ENCODE measurements at places on chromosomes 5 and 9.
A peak's percentile ranks its signal among the peaks of the same experiment; 100 is the strongest.

DNA sequence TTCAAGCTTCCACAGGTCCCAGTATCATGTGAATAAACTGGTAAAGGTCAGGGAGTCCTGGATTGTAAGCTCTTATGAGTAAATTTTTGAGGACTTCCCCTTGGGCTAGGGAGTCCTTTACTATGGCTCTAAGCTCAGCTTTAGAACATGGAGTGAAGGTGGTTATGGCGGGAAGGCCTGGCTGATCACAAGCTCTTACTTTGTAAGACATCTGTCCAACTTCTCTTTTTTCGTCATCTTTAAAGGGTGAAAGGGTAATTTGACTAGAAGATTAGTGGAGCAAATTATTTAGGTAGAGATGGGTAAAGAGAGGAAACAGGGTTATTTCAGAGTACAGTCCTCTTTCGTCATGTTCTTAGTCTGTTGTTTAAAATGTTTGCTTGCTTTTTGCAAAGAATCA is 155.4 kb downstream of the AOPEP start:
- peak; percentile 28 for DNase-seq

DNA sequence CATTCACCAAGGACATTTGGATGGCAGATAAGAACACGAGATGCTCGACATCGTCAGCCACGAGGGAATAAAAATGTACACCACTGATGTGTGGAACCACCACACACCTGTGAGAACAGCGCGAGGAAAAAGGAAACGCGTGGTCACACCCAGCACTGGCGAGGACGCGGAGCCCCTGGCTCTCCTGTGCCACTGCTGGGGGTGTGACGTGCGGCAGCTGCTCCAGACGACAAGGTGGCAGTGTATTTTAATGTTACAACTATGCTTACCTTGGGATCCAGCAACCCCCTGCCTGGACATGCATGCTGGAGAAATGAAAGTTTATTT is 13.6 kb upstream of the CEP72 start:
- no peak for DNase-seq

DNA sequence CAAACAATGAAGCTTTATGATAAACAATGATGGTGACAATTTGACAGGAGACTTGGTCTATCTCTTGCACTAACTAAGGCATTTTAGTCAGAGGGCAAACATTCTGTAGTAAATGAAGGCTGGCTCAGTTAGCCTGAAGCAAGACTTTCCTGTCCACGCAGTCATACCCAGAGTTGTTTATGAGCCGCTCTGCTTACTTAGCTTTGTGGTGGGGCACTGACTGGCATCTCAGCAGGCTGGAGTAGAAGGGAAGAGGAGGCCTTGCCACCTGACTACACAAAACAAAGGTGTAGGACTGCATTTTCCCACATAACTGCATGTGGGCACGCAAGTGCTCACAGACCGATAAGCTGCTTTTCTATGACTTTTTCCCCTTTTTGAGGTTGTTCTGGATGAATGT is 133.7 kb upstream of the EPB41L4A start:
- no peak for DNase-seq

DNA sequence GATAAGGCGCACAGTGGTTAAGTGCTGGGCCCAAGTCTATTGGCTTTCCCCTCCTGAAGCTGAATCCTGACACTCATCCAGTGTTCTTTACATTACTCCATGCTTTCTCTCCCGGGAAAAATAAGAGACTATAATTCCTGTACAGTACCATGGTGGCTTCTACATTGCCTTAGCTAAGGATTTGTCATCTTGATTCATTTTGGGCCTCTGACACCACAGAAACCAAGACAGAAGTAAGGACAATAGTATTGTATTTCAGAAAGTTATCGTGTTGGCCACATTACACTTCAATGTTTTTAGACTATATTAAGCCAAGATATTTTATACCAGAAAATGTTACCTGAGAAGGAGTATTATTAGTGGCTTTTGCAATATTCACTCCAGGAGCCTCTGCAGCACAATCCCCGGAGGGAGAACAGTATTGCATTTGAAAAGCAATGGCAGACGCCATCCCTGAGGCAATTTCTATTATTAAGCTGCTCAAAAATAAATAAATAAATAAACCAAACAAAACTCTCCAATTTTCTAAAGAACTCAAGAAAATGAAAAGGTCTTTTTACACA is 267.9 kb downstream of the ENC1 start:
- DNase-seq: no peak

- DNase-seq: peak; percentile 80
These were observed 24.1 kb downstream of the CDK5RAP2 start for GRCh38 chr9:120555839-120556238.

GRCh38 chr5:79287907-79288306 is 52.0 kb downstream of the JMY start:
- DNase-seq: no peak

GRCh38 chr9:133991214-133991921 is 756 bp downstream of the VAV2 start:
- DNase-seq: no peak

DNA sequence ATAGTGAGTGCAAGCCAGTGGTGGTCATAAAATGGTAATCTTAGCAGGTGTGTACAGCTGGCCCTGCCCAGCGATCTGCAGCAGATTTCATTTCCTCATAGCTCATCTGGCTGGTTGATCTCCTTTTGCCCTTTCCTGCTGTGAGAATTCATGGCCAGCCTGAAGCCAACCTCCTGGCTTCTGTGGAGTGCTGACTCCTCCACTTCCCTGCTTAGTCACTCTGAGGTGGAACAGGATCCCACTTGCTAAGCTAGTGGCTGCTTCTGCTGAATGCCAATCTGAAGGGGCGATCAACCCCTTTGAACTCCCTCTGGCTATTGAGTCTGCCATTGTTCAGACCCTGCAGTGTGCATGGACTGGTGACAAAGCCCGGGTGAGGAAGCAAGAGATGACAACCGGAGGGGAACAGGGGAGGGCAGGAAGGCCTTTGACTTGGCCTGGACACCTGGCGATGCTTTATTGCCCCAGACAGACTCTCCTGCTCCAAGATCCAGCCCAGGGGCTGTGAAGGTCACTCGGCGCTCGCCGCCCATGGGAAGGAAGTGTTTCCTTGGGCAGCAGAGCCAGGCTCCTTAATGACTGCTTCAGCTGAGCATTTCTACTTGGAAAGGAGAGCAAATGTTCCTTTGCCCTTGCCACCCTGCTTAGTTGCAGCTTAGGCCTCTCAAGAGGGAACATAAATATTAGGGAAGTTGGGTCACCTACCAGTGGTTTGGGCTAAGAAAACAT is 341.1 kb downstream of the ZSWIM6 start:
- no peak for DNase-seq

DNA sequence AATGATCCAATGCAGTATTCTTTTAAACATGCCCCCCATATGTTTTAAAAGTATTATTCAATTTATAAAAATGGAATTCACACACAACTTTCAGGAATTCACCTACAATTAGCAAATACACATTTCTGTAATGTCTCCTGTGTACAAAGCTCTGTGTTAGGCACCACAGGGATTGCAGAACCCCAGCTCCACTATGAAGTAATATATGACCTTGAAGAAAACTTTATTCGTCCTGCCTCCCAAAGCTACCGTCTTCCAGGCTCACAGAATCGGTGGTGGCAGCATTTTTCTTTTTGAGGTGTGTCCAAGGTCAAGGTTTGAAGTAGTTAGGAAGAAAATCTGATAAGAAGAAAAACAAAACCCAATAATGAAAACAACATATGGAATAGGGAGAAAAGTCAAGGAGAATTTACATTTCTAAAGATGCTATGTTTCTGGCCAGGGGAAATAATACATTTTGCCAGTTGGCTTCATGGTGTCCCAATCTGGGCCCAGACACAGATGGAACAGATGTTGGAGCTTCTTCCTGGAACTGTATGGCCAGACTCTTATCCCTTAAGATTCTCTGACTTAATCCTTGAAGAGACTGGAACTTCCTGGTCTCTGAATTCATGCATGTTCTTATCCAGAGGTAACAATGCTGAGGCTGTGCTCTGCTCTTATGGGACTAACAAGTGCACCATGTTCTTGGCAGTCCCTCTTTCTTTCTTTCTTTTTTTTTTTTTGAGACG is 22.0 kb upstream of the LVRN start:
- no peak for DNase-seq

DNA sequence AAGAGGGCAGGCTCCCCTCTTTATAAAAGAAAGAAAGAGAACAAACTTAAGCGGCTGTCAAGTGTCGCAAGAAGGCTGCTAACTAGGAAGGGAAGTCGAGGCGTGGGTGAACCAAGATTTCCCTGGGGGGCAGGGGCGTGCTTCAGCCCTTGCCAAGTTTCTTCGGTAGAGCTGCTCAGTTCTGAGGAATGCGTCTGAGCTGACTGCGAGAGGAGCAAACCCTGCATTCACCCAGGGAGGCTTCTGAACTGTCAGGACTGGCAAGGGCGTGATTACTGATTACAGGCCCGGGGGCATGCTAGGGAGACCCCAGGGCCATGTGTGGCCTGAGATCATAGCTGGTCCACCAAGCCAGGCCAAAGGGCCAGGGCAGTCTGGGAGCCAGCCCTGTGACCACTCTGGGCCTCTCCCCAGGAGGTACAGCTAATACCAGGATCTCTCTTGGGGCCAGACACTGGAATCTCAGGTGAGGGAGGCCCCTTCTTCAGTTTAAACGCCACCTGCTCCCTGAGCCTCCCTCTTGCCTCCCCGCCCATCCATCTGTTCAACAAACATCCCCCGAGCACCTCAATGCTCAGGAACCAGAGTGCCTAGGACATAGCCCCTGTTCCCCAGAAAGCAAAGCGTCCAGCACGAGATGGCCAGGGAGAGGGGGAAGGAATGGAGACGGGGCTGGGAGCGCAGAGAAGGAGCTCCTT is 30.9 kb downstream of the SARDH start:
- DNase-seq: no peak

- DNase-seq: no peak
These were observed 173.3 kb downstream of the PSAT1 start for GRCh38 chr9:78470216-78470615.

DNA sequence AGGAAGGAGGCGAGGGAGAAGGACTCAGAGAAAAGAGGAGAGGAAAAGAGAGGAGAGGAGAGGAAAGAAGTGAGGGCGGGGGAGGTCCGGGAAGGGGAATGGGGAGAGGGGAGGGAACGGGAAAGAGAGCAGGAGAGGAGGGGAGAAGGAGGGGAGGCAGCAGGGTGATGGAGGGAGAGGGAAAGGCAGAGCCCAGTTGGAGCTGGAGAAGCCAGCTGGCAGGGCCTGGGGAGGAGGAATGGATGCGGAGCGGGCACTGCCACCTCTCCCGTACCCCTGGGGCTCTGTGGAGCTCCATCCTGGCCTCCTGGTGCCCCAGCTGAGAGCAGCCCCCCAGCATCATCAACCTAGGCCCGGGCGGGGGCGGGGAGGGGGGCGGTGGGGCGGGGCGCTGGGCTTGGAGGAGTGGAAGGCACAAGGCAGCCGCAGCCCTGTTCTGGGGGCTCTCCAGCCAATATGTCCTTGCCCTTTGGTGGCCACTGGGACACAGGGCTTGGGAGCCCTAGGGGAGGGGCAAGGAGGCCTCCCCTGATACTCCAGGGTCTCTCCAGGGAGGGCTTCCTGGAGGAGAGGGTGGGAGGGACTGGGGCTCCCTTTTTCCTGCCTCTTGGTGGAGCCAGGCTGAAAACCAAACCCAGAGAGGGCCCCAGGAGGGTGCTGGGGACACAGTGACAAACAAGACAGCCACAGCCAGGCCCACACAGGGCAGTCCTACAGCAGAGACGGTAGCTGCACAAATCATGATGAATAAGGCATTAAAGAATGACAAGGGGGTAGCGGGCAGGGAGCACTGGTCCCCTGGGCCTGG is 123.7 kb downstream of the C9orf50 start:
- DNase-seq: no peak

GRCh38 chr9:80649496-80649895 is 1039.9 kb downstream of the TLE1 start:
- DNase-seq: no peak

- DNase-seq: no peak
These were observed 68.8 kb downstream of the ZNF608 start for GRCh38 chr5:124677374-124678351.

DNA sequence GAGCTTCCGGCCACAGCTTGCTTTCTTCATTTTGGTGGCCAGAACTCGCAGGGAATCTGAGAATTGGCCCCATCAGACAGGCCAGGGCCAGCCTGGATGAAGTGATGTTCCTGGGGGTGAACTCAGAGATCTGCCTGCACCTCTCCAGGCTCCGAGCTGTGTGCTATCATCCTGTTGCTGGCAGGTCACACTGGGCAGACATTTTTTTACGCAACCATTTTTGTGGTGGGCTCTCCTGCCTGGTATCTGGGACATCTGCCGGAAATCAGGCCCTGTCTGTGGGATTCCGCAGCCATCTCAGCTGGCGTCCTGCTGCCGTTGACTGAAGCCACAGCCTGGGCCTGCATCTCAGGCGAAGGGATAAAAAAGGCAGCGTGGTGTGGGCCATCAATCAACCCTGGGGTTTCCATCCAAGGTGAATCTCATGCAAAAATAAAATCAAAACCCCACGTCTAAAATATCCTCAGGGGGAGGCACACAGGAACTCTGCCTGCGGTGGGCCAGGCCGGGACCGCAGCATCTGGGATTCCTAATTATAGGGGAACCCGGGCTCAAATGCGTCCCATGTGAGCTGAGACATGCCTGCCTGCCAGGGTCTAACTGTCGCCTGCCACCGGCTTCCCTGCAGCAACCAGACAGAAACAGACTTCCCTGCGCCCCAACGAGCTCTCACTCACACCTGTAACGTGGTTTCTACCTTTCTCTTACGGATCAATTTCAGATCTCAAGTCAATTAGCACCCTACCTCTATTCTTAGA is 174.3 kb downstream of the SYK start:
- DNase-seq: peak; percentile 79

DNA sequence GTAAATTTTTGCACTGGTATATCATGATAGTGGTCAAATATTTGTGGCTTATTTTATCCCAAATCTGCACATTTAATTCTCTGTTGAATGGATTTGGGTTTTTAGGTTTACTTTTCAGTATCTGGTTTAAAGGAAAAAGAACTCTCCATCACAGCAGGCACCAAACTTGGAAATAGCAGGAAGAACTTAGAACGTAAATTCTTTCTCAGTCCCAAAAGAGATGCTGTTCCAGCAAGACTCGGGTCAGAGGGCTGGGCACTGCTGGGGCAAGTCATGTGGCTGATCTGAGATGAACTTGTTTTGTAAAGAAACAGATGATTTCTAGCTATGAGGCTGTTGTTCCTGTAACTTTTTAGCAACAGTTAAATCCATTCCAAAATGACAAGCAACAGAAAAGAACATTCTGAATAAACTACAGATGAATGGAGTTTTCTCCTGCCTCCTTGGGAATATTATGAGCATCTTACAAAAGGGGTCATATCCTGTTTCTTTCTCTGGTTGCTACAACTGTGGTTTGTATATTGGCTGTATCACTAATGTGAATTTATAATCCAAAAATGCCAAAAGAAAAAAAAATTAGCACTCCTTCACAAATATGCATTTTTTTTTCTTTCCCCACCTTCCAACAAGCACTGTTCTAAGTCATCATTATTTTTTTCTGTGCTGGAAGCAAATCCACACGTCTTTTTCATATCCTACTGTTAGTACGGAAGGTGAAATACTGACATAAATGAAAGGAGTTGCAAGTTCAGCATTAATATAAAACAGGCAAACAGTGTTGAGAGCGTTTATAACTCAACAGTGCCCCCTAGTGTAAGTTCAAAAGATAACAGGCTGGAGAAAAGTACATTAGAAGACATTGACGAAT is 31.1 kb downstream of the OR2K2 start:
- DNase-seq: peak; percentile 6

Data from GF-D8 (cell line).